ENCODE measurements at places on chromosomes 12 and 14. TPM values are rescaled to one million over a fixed set of nuclear protein-coding genes. Genes with fewer than 3 reads are reported as not detected.

Gene ANG
- 2.0 TPM for polyA plus RNA-seq

Gene GUCY2C
- 0.16 TPM for polyA plus RNA-seq

Gene KRT78
- not detected for polyA plus RNA-seq

Gene GLT8D2
- polyA plus RNA-seq: 51.9 TPM

Gene ZC2HC1C
- polyA plus RNA-seq: 1.4 TPM

Gene AMDHD1
- polyA plus RNA-seq: 0.18 TPM

Gene ZNF891
- polyA plus RNA-seq: 2.2 TPM

Gene FSCB
- not detected for polyA plus RNA-seq

Gene CLEC4C
- 0.23 TPM for polyA plus RNA-seq

Gene FGF6
- polyA plus RNA-seq: 58.5 TPM

Gene STAB2
- polyA plus RNA-seq: 3.9 TPM

Gene BEGAIN
- polyA plus RNA-seq: 4.5 TPM

Gene TRIP11
- polyA plus RNA-seq: 16.6 TPM

Gene KRT86
- 0.33 TPM for polyA plus RNA-seq

Gene ZDHHC22
- polyA plus RNA-seq: 0.87 TPM

Gene ACACB
- 7.3 TPM for polyA plus RNA-seq

Gene KSR2
- not detected for polyA plus RNA-seq

Gene ARHGAP9
- polyA plus RNA-seq: 4.2 TPM

Gene PRR4
- 4.1 TPM for polyA plus RNA-seq

Gene KERA
- polyA plus RNA-seq: 38.1 TPM

Gene AJUBA
- polyA plus RNA-seq: 44.8 TPM

Gene C1S
- 66.4 TPM for polyA plus RNA-seq

Gene SMCO2
- polyA plus RNA-seq: not detected

Gene NANOG
- polyA plus RNA-seq: 0.13 TPM

Gene SIX6
- polyA plus RNA-seq: 0.08 TPM

Gene CMKLR1
- polyA plus RNA-seq: 2.6 TPM

Gene RFX4
- 0.15 TPM for polyA plus RNA-seq

Gene PIANP
- polyA plus RNA-seq: 3.2 TPM

Gene GNB3
- polyA plus RNA-seq: 32.4 TPM

Gene SERPINA12
- not detected for polyA plus RNA-seq

Gene SLC17A8
- polyA plus RNA-seq: 0.06 TPM

Gene GTF2A1
- polyA plus RNA-seq: 16.8 TPM

Gene TROAP
- 11.4 TPM for polyA plus RNA-seq

Gene SELPLG
- 3.8 TPM for polyA plus RNA-seq

Gene DCN
- polyA plus RNA-seq: 1,348 TPM

Gene SOX5
- polyA plus RNA-seq: 1.5 TPM

Gene TEX22
- 0.90 TPM for polyA plus RNA-seq

Gene GPR162
- polyA plus RNA-seq: 16.8 TPM

Gene ETV6
- polyA plus RNA-seq: 10.9 TPM

Gene STYK1
- 0.13 TPM for polyA plus RNA-seq

Gene CPSF6
- 52.4 TPM for polyA plus RNA-seq

Measured in forelimb muscle (tissue), 1 donor.